ENCODE measurements at places on chromosomes 12 and 14.

DNA sequence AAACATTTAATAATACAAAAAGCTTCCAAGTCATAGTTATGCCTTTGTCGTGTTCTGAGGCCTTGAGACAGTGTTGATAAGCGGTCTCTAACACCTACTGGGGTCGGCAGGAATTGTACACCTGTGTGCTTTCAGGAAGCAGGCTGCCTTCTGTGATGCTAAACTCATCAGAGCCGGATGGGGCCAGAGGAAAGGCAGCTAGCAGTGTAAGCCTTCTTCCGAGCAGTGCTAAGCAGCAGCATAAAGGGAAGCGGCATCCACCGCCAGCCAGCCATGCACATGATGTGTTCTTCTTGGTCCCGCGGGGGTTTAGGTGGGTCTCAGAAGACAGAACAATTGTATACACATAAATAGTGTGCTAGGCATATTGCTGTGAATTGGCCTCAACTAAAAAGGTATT lies 159.3 kb downstream of the SLC15A4 start:
- no peak for DNase-seq

GRCh38 chr14:98229656-98230366 lies 1042.2 kb downstream of the BCL11B start:
- DNase-seq: no peak

DNA sequence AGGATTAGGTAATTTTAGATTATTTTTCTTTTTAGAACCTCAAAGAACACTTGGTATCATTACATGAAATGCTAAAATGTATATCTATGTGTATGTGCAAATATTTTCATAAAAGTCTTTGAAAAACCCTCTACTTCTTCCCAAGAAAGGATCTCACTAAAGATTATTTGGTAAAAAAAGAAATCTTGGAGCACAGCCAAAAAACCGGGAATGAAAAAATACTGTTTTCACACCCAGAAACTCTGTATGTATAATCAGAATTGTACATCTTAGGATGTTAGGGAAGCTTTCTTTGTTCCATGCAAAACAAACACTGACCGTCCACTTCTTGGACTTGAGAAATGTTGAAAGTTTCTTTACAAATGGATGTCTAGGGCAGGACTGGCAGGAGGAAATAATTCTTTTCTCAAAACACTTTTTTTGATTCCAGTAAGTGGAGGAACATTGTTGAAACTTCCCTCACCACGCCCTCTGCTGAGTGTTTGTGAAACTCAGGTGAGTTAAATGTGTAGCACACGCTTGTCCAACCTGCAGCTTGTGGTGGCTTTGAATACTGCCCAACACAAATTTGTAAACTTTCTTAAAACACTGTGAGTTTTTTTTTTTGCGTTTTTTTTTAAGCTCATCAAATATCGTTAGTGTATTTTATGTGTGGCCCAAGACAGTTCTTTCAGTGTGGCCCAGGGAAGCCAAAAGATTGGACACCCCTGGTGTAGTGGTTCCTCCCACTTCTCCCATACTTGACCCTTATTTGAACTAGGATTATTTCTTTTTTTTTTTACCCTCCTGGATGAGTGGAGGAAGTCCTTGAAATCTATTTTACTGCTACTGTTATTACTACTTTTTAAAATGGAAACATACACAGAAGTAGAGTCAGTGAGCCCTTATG lies 26.6 kb downstream of the FBXO34 start:
- DNase-seq: peak; percentile 50

DNA sequence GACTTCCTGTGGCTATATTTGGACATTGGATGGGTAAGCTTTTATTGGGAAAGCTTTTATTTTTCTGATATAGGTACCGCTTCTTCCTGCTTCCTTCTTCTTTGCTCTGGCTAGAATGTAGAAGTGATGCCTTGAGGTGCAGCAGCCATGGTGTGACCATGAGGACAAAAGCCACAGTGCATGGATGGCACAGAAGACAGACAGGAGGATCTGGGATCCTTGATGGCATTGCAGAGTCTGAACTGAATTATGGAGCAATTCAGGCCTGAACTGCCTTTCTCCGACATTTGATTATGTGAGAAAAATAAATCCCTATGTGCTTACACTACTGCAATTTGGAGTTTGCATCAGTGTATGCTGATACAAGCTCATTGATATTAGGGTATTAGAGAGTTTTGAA lies 191.3 kb upstream of the CRY1 start:
- DNase-seq: no peak

DNA sequence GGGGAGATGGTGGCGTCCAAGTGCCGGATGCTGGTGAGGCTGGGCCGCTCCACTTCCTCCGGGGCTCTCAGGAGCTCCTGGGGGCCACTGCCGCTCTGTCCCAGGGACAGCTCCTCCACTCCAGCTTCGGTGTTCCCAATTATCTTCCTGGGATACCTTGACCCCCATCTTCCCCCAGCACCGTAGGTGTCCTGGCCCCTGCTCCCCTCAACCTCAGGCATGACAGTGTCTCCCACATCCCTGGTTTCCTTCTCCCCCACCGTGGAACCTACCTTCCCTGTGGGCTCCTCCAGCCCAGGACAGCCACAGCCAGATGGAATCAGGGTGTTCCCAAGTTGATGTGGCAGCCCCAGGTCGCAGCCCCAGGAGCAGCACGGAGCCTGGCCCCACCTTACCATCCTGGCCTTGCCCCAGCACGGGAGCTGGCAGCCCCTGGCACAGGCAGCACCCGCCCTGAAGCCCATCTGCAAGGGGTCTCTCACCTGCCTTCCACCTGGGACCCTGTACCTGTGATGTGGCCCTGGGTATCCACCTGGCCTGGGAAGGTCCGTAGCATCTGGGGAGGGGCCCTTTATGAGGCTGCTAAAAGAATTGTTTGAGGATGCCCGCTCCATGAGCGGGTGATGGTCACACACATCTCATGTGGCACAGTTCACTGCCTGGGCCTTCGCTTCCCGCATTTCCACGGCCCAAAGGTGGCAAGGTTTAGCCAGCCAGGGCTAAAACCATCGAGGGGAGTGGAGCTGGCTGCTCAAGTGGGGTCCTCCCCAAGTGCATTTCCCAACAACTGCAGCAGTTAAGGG lies 4.1 kb downstream of the TMEM121 start:
- DNase-seq: no peak

DNA sequence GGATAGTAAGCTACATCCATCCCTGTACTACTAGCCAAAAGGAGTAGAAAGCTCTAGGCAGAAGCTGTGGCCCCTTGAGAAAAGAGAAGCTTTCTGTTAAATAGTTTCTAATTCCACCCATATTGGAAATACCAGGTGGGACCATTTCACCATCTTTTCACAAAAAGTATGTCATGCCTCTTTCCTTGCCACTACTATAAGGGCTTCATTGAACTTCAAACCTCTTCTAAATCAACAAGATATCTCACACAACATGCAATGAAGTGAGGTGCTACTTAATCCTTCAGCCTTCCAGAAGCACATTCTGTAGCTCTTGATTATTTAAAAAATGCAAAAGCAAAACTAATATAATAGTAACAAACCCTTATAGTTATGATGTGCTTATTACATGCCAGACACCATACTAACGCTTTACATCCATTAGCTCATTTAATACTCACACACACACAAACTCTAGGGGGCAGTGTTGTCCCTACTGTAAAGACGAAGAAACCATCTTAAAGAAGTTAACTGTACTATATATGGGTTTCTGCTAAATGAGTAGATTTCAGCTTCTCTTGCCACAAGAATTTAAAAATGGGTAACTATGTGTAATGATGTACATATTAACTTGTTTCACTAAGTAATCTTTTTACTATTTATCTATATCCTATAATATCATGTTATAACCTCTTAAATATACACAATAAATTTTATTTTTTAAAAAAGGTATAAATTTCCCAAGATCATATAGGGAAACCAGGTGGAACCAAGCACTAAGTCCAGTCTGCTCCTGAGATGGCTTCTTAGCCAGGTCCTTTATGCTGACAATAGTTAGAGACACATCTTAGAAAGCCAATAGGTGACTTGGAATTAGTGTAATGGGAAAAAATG lies 124.4 kb downstream of the RPS29 start:
- peak; percentile 52 for DNase-seq

- no peak for DNase-seq
These were observed 15.3 kb downstream of the EP400 start for GRCh38 chr12:131965073-131965472.

GRCh38 chr14:32432813-32433538 lies 103.9 kb downstream of the AKAP6 start:
- no peak for DNase-seq

DNA sequence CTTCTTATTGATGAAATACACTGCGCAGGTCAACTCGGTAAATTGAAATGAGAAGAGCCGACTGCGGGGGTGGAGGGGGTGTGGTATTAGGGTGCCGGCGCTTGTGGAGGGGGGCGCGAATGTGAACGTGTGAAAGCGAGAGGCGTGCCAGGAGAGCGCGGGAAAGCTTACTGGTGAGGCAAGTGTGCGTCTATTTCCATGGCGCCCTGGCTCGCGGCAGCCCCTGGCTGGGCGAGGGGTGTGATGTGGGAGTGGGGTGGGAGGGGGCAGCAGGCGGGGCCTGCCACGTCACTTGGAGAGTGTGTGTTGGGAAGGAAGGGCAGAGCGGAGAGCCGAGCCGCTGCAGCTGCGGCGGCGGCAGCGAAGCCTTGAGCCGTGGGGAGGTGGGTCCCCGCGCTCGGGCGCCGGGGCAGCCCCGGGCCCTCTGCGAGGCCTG lies 88.8 kb downstream of the GALNT8 start:
- no peak for DNase-seq

All from Caco-2 (cell line).